Tongue (tissue), 3 donors: ENCODE measurements at places on chromosomes 6 and 20.

GRCh38 chr6:97128507-97128906 is 154.5 kb downstream of the MMS22L start:
- no peak for DNase-seq

- no peak for DNase-seq
Measured at GRCh38 chr6:158040051-158040803, 58.6 kb downstream of the SYNJ2 start.

DNA sequence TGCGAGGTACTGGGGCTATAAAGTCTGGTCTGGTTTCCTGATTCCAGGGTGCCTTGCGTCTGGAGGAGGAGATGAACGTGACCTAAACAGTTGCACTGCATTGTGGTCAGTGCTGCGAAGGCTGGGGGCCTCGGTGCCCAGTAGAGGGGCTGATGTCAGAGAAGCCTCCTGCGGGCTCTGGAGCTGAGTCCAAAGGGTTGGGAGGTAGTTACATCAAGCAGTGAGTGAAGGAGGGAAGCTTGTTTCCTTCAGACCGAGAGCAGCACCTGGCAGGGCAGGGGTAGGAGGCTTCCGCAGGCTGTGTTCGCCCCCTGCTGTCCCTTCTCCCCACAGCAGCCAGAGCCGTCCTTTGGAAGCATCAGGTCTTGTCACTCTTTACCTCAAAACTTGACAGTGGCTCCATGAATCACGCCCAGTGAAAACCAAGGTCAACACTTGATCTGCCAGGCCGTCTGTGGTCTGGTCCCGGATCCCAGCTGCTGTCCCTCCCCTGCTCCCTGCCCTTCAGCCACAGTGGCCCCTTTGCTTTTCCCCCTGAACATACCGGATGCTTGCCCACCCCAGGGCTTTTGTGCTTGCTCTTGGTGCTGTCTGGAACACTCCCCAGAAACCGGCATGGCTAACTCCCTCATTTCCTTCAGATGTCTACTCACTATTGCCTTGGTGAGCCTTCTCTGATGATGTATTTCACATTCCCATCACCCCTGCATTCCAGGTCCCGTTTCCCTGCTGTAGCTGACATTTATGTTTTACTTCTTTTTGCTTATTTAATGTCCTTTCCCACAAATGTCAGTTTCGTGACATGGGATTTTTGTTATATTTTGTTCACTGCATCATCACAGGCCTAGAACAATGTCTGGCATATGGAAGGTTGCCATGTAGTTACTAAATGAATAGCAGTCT is 7.0 kb downstream of the DYNLRB1 start:
- peak; percentile 67 for DNase-seq

GRCh38 chr6:109722564-109723254 is 31.6 kb downstream of the FIG4 start:
- no peak for DNase-seq

DNA sequence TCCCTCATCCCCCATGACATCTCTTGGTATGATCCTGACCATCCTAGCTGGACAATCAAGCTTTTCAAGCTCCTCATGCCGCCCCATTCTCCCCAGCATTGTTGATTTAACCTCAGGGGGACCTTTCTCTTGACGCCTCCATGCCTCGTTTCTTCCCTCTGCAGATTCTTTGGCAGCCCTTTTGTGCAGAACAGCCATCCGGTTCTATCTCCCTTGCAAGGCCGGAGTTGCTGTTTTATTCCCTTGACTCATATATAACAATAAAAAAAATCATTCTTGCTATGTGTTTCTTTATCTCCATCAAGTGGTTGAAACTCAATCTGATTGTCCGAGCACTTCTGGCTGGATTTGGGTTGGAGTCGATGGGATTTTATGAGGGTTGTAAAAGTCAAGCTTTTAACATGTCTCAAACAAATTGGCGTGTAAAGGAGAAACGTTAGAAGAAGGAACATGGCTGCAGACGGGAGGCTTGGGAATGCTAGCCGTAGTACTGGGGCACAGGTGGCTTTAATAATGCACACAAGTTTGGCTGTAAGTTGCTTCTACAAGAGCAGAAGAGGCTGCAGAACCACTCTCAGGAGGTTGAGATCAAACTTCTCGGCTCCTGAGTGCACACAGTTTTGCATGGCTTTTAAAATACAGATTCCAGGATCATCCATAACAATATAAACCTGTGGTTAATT is 3.9 kb upstream of the SULF2 start:
- peak; percentile 54 for DNase-seq

GRCh38 chr6:170187669-170188566 is 103.0 kb downstream of the DLL1 start:
- no peak for DNase-seq

DNA sequence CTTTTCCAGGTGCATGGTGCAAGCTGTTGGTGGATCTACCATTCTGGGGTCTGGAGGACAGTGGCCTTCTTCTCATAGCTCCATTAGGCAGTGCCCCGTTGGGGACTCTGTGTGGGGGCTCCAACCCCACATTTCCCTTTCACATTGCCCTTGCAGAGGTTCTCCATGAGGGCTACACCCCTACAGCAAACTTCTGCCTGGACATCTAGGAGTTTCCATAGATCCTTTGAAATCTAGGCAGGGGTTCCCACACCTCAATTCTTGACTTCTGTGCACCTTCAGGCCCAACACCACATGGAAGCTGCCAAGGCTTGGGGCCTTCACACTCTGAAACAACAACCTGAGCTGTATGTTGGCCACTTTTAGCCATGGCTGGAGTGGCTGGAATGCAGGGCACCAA is 282.8 kb upstream of the SASH1 start:
- DNase-seq, result no peak

- DNase-seq, result no peak
Measured at GRCh38 chr20:50611128-50611810, 80.1 kb downstream of the RIPOR3 start.

- no peak for DNase-seq
Measured at GRCh38 chr6:18562726-18563125, 175.6 kb downstream of the RNF144B start.

GRCh38 chr20:11001764-11002540 is 328.2 kb upstream of the JAG1 start:
- no peak for DNase-seq

DNA sequence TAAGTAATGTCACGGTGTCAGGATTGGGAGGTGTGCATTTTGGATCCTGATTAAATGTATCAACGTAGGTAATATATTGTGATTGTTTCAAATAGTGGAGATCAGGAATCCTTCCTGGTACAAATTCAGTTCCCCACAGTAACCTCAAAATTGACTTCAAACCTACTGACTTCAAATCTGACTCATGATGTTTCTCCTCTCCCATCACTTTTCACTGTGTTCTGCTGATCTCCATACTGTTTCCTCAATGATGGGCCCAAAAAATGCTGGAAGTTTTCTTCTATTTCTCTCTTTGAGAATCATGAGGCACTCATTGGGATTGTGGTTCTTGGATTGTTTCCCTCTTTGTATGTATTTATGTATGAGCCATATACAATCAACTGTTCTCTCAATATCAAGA is 35.9 kb downstream of the LAMA2 start:
- no peak for DNase-seq
